ENCODE measurements at places on chromosomes 6 and 20.
A peak's percentile ranks its signal among the peaks of the same experiment; 100 is the strongest.

DNA sequence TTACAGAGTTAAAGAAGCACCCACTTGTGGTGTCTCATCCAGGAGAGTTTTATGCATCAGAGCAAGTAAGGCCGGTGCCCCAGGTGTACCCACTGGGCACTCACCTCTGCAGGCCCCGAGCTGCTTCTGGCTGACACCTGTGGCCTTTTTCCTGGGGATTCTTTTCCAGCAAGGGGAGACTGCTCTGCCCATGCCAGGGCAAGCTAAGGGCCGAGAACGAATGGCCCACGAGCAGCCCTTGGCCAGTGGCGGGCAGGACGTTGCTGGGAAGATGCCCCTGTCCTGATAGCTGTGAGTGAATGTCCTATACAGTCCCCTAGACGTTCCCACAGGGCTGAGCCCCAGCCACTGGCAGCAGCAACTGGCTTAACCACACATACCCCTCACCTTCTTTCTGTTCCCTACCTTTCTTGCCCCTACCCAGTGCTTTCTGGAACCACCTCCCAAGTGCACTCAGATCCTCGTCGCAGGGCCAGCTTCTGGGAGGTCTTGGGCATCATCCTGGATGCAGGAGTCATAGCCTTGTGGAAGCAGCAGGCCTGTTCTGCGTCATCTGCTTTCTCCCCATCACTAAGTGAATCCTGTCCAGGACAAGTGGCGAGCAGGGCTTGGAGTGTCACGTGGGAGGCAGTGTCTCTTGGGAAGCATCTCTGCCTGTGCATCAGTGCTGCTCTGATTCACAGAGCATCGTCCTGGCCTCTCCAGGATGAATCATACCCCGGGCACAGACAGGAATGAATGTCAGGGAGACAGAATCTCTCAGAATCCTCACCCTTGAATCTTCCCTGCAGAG is 32.5 kb downstream of the SYNDIG1 start:
- DNase-seq = no peak

DNA sequence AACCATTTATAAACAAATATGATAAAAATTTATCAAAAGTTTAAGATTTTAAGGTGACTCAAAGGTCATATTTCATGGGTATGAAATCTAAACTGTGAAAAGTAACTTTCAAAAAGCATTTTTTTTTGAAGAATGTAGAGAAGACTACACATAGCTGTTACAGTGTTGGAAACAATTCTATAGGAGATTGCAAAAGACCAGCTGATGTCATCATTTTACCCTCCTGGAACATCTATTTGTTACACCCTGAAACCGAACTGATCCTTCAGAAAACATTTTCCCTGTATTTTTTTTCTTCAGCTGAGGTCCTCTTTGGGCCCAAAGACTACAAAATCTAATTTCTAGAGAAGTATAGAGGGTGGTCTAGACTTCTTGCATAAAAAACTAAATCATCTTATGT is 297.5 kb upstream of the FERMT1 start:
- DNase-seq = no peak

- DNase-seq = no peak
Measured at GRCh38 chr20:62624719-62625453, 17.4 kb upstream of the SLCO4A1 start.

GRCh38 chr20:49889001-49889934 is 26.1 kb downstream of the SPATA2 start:
- no peak for DNase-seq

DNA sequence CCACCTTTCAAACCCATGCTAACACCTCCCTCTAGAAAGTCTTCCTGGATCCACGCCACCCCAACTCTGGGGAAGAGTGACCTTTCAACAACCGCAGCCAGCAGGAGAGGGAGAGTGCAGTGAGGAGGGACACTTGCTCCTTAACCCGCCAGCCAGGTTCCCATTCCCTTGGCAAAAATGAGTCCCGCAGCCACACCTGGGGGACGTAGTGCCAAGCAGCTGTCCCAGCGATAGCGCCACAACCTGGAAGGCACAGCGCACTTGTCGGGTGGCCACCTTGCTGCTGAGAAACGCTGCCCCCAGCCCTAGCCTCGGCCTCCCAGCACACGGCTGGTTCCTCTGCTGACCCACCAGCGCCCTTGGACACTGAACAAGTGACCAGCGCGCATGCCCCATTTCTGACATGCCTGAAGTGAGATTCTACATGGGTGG is 119.3 kb downstream of the JPH2 start:
- DNase-seq = no peak

- DNase-seq = no peak
Measured at GRCh38 chr6:122432816-122433215, 33.4 kb downstream of the HSF2 start.

DNA sequence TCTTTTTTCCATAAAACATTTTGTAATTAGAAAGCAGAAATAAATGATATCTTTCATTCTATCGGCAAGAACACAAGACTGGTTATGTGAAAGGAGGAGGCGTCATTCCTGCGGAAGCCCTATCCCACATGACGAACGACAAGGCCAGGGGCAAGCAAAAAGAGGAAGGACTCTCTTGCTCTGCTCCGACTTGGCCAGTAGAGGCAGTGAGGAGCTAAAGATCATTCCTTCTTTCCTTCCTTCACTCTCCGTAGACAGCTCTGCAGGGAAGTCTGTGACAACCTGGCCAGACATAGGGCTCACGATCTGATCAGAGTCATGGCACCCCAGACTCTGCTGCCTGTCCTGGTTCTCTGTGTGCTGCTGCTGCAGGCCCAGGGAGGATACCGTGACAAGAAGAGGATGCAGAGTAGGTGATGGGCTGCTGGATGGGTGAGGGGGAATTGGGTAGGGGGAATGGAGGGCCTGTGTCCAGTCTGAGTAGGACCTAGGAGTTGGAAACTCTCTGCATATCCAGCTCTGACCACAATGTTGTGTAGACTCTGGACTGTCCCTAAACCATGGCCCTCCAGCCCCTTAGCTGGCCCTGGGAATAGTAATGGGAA is at the start of gene WFDC10A:
WFDC10A (plus strand) TSS at position 244 of the 605 bp plus-strand sequence; CDS start at position 319, 75 bp downstream.
- no peak for DNase-seq

- no peak for DNase-seq
Measured at GRCh38 chr20:57618764-57619050, 1.5 kb downstream of the ZBP1 start.

- no peak for DNase-seq
Measured at GRCh38 chr20:44053046-44053445, 133.9 kb downstream of the JPH2 start.

DNA sequence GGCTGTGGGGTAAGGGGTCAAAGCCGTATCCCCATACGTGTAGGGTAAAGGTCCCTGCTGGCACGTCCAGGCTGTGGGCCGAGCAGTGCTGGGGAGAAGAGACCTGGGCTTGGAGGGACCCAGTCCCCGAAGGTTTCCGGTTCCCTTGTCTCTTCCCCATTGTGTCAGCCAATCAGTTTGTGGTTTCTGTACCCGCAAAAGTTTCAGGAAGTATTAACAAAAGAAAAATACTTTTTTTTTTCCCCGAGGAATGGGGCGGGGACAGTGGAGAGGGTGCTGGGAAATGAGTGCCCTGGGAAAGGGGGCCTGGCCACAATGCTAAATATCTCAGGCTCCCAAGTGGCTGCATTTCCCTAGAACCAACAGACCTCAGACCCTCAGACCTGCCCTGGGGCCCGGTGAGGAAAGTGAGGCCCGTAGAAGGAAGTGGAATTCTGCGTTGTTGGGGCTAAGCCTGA is 15.2 kb upstream of the AMD1 start:
- DNase-seq = no peak

DNA sequence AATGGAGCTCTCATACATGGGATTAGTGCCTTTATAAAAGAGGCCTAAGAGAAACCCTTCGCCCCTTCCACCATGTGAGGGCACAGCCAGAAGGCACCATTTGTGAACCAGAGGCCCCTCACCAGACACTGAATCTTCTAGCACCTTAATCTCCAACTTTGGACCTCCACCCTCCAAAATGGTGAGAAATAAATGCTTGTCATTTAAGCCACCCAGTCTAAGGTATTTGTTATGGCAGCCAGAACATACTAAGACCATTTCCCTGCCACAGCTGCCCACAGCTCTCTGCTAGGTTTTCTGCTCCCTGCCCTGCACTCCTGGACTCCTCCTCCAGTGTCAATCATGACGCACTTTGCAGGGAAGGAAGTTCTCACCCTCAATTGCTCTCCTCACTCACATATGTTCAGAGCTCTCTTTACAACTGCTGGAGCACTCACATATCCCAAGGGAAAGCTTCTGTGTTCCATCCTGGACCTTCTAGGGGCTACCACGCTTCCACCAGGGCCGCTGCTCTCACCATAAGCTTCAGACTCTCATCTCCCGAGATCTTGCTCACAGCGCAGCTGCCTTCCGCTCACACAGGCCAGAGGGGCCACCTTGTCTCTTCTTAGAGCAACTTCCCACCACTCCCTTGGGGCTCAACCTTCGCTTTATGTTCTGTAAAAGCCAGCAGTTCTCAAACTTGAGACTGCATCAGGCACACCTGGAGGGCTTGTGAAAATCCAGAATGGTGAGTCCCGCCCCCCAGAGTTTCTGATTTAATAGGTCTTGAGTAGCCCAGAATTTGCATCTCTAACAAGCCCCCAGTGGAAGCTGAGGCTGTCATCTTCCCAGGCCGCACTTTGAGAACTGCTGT is 1.6 kb upstream of the LY86 start:
- DNase-seq = no peak

DNA sequence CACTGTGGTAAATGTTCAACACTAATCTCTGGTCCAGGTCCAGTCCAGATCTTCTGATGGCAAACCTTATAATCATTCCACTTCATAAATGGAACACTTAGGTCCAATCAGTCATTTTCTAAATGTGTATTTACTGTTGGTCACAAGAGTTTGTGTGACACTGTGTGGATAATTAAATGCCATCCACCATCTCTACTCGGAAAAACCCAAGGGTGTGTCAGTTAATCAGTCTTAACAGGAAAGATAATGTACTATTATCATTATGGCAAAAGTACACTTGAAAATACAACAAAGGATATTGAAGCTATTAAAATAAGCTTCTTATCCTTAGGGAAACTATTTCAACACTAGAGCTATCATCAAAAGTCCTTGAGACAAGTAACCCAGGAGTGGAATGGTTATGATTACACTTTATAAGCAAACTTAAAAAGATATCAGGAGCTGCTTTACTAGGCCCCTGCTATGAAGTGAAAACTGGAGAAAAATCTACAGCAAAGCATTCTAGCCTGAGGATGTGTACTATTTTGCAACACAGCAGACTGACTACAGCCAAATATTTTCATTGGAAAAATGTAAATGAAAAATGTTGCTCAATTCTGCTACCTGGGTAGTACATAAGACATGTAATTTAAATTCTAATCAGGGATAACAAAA is 227.9 kb downstream of the LAMA2 start:
- no peak for DNase-seq

DNA sequence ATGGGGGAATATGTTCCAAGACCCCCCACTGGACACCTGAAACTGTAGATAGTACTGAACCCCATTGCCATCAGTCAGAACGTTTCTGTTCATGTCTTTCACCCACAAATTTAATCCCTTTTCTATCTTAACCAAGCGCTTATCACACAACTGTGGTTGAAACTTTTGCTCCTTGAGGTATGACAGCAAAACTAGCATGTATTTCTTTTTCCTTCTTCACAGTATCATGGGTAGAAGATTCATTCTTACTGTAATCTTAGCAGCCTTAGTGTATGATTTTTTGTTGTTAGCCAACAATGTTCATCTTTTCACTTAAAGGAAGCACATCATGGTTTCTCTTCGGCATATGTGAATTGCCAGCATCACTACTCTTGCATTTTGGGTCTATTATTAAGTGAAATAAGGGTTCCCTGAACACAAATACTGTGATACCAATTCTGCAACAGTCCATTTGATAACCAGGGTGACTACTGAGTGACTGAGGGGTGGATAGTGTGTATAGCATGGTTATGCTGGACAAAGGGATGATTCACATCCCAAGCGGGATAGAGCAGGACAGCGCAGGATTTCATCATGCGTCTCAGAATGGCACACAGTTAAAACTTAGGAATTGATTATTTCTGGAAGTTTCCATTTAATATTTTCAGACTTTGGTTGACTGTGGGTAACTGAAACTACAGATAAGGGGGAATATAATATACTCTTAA is 41.8 kb downstream of the KCNS1 start:
- no peak for DNase-seq

DNA sequence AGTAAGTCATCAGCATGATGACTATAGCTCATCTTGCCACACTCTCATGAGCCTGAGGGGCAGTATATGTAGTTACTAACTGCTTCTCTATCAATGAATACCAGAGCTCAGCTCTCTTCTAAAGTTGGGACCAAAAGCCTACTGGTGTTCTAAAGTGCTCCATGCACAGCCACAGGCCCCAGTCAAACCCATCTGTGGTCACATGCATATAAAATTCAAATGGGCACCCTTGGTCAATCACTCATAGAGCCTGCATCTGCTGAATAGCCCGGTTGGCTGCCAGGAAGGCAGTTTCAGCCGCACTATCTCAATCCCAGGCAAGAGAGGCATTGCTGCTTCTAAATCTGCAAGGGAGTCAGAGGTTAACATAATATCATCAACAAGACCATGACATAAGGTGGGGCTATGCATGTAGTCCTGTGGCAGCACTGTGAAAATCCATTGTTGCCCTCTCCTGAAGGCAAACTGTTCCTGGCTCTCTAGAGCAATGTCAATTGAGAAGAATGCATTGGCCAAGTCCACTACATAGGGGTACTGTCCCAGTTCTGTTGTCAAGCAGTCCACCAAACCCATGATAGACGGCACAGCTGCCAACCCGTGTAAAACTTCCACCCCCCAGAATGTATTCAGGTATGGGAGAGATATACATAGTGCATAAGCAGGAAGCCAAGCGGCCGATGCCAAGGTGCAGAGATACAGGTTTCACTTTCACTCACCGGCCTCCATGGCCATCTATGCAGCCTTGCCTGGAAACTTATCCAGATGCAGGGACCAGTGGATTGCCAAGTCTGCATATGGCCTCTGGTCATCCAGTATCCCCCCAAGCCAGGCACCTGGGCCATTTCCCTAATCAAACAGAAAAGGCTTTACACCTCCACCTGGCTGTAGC is 76.2 kb downstream of the ALDH8A1 start:
- DNase-seq = peak; percentile 1

GRCh38 chr20:40728470-40728869 is 39.4 kb upstream of the MAFB start:
- no peak for DNase-seq

- DNase-seq = no peak
Measured at GRCh38 chr20:25864326-25864962, 167.8 kb upstream of the ZNF337 start.

- DNase-seq = no peak
Measured at GRCh38 chr6:14626556-14626955, 509.0 kb downstream of the CD83 start.

GRCh38 chr6:14802514-14803160 is 443.2 kb upstream of the JARID2 start:
- DNase-seq = no peak

GRCh38 chr20:3167738-3168078 is 5.6 kb downstream of the LZTS3 start:
- DNase-seq = no peak

- peak; percentile 17 for DNase-seq
Measured at GRCh38 chr20:59123011-59123677, 40.5 kb upstream of the ZNF831 start.

Data from stimulated activated CD8-positive, alpha-beta memory T cell treated with anti-CD3 and anti-CD28 coated beads, Interleukin-4, amount 100 ng/mL, for 4 hours (primary cell).